ENCODE measurements at places on chromosomes 6 and 20.

GRCh38 chr20:48526936-48527335 is 300.9 kb downstream of the PREX1 start:
- DNase-seq, result no peak

GRCh38 chr6:67501755-67502154 is 1133.3 kb upstream of the ADGRB3 start:
- DNase-seq, result no peak

- no peak for DNase-seq
Observed at GRCh38 chr20:22684763-22685443, 100.5 kb upstream of the FOXA2 start.

- DNase-seq, result no peak
Observed at GRCh38 chr20:59153832-59154231, 9.8 kb upstream of the ZNF831 start.

DNA sequence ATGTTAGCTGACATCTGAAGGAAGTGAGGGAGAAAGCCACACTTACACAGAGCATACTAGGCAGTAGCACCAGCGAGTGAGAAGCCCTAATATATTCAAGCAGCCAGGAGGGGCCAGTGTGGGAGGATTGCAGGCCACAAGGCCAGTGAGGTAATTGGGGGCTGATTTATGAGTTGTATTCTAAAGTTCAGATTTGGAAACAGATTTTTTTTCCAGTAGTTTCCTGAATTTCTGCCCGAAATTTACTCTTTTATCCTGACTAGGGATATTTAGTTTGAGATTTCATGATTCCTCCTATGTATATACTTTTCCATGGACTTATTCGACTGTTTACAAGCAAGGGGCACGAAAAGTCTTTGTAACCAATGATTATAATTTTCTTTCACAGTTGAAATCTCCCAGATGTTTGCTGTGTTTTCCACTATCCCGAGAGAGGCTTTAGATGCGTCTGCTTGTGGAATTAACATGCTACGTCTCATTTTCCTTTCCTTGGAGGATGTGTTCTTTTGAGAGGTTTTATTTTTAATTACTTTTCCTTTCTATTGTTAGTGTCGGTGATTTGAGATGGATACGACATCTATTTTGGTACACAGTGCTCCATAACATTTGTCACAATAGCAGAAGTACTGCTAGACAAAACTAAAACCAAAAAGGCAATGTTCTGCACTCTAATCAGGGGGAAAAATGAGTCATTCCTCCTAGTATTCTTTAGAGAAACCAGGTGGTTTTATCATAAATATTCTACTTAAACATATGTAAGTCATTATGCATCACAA is 356.3 kb upstream of the HSF2 start:
- no peak for DNase-seq

GRCh38 chr6:125262016-125263013 is 39.5 kb downstream of the HDDC2 start:
- no peak for DNase-seq

- DNase-seq, result no peak
Observed at GRCh38 chr6:157592541-157592940, 211.6 kb downstream of the ZDHHC14 start.

DNA sequence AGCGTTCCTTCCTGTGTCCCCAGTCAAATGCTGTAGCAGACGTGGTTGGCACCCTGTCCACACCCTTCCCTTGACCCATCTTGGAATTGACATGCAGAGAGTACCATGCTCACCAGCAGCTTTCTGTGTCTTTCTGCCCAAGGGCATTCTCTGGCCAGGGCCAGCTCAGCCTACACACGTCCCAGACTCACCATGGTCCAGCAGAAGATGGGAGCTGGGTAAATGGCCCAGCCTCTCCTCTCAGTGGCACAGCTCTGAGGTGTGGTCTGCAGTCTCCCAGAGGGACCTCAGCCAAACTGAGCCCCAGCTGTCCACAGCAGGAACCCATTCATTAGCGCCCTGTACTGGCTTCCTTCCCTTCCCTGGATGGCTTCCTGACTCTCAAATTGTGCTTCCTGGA is 31.1 kb upstream of the BLCAP start:
- no peak for DNase-seq

DNA sequence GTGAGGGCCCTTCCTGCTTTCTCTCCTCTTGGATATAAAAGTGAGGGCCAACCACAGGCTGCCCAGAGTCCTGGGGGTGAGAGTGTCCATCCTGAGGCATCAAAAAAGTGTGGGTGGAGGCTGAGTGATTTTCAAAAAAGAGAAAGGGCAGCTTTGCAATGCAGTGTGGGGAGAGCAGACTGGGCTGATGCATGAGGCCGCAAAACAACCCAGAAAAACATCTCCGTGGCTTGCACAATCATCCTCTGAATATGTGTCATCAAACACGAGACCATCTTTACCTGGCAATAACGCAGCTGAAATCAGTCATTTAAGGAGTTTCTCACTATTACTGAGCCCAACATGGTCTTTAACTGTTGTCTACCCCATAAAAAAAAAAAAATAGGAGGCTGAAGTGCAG is 191.2 kb upstream of the SOX4 start:
- peak; percentile 74 for DNase-seq

- no peak for DNase-seq
Observed at GRCh38 chr6:157989541-157990289, 8.1 kb downstream of the SYNJ2 start.

DNA sequence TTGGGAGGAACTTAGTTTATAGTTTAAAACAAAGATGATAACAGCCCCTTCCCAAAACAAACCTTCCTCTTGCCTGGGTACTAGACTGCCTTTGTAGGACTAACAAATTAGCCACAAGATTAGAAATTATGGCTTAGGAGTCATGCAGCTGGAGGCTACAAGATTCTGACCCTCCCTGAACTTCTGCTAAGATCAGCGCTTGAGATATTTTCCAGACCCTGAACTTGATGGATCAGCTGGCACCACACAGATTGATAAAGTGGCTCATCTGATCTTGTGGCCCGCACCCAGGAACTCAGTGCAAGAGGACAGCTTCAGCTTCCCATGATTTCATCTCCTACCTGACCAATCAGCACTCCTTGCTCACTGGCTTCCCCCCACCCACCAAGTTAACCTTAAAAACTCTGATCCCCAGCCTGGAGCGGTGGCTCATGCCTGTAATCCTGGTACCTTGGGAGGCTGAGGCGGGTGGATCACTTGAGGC is 5.9 kb upstream of the SERINC3 start:
- no peak for DNase-seq

- no peak for DNase-seq
Observed at GRCh38 chr20:53048387-53048786, 76.2 kb downstream of the TSHZ2 start.

GRCh38 chr6:114739656-114740055 is 396.8 kb upstream of the HS3ST5 start:
- DNase-seq, result no peak

- no peak for DNase-seq
Observed at GRCh38 chr6:10269814-10270472, 144.9 kb downstream of the TFAP2A start.

DNA sequence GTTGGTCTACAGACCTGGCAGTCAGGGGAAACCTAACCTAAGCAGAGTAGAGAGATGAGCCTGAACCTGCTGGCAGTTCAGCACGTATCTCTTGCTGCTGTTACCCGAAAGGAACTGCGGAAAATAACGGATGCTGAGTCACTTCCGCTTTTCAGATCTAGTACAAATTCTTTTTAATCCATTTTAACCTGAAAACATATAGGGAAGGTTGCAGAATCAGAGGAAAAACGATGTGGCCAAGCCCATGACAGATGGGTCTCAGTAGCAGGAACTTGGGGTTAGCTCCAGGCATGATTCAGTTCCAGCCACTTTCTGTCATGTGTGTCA is 351.9 kb upstream of the PRND start:
- DNase-seq, result no peak

- DNase-seq, result no peak
Observed at GRCh38 chr20:62702895-62703852, 5.5 kb upstream of the NTSR1 start.

- DNase-seq, result no peak
Observed at GRCh38 chr6:87071683-87072082, 23.2 kb downstream of the CGA start.

DNA sequence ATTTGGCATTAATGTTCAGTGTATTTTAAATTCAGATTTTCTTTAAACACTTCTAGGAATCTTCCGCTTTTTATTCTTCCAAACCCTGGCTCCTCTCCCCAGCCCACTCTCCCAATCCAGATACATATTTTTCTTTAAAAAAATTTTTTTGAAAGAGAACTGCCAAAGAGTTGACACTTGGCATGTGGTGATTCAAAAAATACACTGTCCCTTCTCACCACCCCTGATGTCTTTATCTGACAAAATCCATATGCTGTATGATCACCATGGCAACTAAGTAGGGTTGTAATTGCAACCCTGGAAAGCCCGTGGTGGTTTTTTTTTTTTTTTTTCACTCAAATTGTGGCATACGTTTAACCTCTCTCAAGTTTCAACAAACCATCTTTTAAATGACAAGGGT is 355.8 kb upstream of the SASH1 start:
- DNase-seq, result no peak

GRCh38 chr6:34546551-34547321 is 9.4 kb downstream of the SPDEF start:
- no peak for DNase-seq

- no peak for DNase-seq
Observed at GRCh38 chr6:109626311-109626710, 64.7 kb downstream of the AK9 start.

- no peak for DNase-seq
Observed at GRCh38 chr6:86581833-86582232, 355.5 kb upstream of the HTR1E start.

GRCh38 chr6:164208371-164208770 is 793.9 kb downstream of the QKI start:
- no peak for DNase-seq

DNA sequence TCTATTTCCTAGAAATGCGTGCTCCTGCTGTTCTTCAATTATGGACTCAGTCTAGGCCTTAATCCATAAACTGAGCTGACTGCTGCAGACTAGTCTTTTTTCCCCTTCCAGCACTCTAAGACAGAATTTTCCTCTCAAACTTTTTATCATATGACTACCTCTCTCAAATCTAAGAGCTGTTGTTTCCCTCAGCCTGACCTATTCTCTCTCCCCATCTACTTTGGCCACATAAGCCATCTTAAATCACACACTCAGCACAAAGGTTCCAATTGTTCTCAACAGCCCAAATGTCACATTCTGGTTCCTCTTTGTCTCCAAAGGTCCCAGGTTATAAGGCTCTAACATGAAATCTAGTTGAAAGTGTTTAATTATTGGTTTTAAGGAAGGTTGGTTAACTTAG is 85.2 kb downstream of the PRSS35 start:
- no peak for DNase-seq

DNA sequence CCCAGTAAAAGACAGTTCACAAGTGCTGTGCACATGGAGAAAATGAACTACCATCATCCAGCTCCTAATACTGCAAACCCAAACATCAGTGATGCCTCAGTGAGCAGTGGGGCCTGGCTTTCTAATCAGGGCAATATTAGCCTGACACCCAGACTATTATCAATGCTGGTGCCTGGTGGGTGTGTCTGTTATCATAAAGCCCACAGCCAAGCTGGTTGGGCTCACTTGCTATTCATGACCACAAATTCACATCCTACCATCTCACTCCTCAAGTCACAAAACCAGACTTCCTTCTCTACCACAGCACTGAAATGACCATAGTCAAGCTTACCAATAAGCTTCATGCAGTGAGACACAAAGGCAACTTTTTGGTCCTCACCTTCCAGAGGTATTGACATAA is 180.8 kb upstream of the PLN start:
- DNase-seq, result no peak

GRCh38 chr6:105178110-105178509 is 1.7 kb downstream of the POPDC3 start:
- no peak for DNase-seq

DNA sequence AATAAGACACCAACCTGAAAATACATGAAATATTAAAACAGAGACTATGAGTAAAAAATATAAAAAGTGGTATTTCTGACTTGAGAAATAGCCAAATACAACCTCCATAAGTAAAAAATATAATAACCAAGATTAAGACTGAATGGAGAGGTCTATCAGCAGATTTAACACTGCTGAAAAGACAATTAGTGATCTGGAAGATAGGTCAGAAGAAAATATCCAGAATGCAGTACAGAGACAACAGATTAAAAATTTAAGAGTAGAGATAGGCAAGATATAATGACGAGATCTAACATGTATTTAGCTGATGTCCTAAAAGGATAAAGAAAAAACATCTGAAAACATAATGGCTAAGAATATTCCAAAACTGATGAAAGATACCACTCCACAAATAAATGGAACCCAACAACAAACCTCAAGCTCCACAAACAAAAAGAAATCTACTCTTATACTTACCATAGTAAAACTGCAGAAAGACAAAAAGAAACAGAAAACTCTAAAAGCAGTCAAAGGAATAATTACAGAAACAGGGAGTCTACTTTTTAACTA is 18.8 kb downstream of the ESF1 start:
- no peak for DNase-seq

DNA sequence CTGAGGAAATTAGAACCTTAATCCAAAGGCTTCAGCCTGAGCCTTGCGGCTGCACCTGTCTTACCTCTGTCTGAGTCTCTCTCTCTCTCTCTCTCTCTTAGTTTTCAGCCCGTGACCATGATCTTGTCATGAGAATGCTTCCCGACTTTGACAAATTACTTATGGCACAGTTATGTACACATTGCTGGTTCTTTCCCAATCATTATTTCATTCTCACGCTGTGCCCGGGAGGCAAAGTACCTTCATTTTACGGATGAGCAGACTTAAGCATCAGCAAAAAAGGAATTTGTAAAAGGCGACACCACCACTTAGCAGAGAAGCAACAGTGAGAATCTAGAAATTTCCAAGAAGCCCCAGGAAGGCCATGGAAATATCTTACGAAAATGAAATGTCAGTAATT is 54.6 kb downstream of the GMPR start:
- no peak for DNase-seq

GRCh38 chr20:48129345-48129942 is 344.2 kb upstream of the SULF2 start:
- DNase-seq, result no peak

- no peak for DNase-seq
Observed at GRCh38 chr6:43899830-43900229, 129.8 kb downstream of the VEGFA start.

GRCh38 chr20:44714701-44715498 is at the start of gene CCN5:
Gene CCN5, plus strand, starts transcription at chr20:44715369. Its CDS starts 22 bp downstream, at chr20:44715391.
- peak; percentile 88 for DNase-seq

Data from tibial nerve (tissue), 4 donors.